ENCODE measurements at places on chromosomes 4 and X.

DNA sequence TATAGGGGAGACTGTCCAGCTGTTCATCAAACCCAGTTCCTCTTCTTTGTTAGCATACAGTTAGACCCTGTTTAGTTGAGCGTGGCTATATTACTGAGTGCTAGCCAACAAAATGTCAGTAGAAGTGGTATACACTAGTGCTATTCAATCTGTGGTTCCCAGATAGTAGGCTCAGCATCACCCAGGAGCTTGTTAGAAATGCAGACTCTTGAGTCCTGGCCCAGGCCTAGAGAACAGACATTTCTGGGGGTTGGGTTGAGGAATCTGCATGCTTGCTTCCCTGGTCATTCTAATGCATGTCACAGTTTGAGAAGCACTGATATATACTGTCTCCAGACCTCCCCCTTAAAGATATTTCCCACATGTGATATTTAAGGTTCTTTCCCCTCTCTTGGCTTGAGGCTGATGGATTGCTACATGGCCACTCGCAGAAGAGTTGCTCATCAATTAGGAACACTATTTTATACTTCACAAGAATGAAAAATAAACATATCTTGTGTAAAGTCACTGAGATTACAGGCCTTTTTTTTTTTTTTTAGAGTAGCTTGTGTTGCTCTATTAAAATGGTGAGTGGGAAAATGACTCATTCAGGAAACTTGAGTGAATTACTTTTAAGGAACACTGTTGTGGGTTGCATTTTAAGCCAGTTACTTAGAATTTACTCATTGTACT, 289.0 kb downstream of the STIM2 start:
- no peak for DNase-seq

DNA sequence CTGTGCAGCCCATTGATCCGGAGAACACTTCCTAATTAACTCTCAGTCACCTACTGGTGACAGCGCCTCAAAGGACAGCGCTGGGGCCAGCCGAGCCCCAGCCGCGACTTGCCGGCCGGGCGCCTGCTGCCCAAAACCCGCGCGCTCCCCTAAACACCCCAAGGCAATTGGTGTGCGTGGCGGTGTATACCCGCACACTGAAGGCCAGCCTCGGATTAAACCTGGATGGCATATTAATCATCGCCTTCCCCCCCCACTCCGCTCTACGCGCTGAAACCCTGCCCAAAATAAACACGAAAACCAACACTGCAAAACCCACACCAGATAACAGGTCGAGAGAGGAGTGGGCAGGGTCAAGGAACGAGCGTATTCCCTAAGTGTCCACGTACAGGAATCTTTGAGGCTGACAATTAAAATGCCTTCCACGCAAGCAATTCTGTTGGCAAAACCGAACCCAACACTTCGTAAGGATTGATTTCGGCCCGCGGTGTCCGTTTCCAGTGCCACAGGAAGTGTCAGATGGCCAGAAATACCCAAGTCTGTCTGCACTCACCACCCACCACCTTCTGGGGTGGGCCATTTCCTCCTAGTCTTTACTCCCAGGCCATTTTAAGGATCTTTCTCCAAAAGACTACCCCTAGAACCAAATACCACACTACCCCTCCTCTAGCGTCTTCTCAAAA, 2.7 kb downstream of the BCOR start:
- DNase-seq = no peak

GRCh38 chr4:185567381-185568376, 32.4 kb upstream of the PDLIM3 start:
- DNase-seq = peak; percentile 88

GRCh38 chr4:14091966-14092365, 464.4 kb upstream of the BOD1L1 start:
- no peak for DNase-seq

DNA sequence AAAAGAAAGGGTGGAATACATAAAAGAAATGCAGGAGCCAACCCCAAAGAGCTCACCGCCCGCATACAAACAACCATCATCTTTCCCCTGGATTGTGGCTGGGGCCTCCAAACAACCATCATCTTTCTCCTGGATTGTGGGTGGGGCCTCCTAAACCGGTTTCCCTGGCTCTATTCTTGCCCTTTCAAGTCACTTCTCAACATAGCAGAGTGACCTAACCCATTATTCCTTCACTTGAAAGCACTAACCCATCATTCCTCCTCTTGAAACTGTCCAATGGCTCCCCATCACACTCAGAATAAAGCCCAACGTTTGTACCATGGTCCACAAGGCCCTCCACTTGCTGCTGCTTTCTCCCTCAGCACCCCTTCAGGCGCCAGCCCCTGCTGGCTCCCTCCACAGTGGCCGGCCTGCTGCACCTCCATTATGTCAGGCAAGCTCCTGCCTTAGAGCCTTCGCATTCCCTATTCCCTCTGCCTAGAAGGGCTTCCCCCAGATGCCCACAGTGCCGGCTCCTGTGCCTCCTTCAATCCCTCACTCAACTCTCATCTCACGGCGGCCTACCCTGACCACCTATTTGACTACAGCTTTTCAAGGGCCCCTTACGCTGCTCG, 24.1 kb downstream of the SMIM43 start:
- DNase-seq = no peak

DNA sequence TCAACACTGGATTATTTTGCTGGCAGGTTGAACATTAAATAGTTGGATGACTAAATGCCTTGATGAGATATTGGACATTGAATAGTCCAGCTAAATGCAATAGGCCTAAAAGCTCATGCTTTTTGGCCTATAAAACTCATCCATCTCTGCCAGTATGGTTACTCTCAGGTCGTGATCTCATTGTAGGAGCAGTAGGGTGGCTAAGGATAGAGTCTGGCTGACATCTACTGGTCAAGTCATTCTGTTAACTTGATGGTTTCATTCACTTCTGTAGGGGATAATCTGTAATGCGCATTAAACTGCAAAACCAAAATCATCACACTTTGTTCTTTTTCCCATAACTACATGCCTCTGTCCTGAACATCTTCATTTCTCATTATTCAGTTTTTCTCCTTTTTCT, 227.0 kb downstream of the DKK2 start:
- peak; percentile 19 for DNase-seq

DNA sequence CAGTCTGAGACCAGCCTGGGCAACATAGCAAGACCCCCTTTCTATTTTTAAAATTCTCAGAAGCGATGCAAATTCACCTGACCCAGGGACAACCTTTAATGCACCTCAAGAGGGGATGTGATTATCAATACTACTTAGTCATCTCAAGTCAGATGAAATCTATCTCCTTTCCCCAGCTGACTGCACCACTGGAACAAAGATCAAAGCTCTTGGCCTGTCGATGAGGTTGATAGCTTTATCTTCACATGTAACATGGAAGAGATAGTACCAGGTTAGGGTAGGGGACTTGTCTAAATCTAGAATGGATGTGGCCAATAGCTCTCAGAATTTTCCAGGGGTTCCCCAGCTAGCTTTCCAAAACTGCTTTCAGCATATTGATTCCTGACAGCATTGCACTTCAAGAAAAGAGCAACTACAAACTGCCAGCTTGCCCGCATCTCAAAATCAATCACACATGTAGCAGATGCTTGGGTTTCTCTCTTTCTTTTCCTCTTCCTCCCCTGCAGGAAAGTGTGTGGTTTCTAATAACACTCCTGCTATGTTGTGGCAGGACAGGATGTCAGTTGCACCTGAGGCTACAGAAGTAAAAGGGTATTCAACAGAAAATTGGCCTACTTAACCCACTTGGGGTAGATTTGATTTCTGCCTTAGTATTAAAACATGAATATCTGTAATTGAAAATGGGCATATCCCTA, 12.2 kb upstream of the TMEM164 start:
- no peak for DNase-seq

DNA sequence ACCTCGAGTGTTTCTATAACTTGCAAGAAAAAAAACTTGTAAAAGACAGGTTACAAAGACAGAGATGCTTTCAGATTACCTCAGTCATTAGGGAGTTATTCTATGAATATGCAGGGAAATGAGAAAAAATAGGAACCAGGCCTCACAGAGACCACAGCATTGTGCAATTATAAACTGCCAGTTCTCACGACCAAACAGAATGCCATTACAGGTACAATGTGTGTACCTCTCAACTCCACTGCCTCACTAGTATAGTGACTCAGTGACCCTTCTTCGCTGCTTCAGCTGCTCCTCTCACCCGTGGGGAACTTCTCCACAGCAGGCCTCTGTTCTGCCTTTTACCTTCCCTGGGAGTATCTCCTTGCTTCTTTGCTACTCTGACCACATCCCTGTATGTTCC, 2.3 kb upstream of the HTATSF1 start:
- DNase-seq = no peak

DNA sequence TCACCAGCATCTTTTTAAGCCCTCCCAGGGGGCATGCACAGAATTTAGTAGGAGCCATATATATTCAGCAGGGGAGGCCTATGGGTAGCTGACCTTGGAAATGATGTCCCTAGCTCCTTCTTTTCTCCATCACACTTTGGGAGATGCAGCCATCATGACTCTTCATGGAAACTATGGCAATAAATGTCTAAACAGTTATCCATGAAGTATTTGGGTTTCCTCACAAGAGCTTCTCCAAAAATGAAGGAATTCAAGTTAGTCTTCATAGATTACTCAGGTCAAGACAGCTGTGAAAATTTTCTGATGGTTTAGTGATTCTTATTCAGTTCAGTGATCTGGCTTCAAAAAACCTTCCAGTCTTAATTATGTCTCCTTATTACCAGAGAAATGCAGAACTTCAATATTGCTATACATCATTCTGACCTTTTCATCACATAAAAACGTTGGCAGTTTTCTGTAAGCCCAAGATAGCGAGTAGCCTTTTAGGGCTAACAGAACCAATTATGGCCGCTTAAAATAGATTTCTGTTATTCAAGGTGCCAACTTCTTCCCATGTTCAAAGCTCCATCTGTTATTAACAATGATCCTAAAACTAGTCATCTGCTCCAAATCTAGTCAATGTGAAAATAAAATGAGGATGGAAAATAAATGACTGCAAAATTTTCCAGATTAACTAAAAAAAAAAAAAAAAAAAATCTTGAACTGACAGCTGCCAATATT, 52.5 kb downstream of the TMEM156 start:
- DNase-seq = no peak

- no peak for DNase-seq
Measured at GRCh38 chrX:28351801-28352200, 235.4 kb upstream of the IL1RAPL1 start.

- DNase-seq = no peak
Measured at GRCh38 chrX:57906790-57907189, 3.5 kb downstream of the ZXDA start.

DNA sequence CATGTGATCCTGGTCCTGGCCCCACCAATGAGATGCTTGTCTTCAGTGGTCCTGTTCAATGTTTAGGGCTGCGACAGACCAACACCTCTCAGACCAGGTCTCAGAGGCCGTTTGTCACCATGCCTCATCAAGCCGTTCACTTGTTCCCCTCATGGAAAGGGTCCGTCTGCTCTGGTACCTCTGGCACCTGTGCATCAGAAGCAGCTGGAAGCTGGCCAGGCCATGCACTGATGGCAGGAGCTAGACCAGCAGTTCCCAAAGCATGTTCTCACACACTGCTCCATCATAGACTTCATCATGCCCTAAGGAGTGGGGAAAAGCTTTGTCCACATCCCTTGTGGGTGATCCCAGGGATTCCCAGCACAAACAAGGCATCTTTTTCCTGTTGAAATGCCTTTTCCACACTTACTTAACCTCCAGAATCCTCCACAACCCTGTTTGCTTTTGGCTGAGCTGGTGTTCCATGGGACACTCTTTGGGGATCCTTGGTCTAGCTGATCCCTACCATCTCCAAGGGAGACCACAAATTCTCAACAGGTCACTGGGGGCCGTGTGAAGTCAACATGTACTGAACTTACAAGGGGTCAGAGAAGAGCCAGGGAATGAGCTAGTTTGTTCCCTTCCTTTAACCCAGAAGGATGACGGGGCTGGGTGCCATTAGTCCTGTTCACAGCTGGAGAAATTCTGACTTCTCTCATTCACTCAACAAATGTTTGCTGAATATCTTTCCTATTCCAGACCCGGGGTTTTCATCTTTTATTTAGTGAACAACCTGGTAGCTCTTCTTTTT, 21.8 kb downstream of the SH3TC1 start:
- no peak for DNase-seq

DNA sequence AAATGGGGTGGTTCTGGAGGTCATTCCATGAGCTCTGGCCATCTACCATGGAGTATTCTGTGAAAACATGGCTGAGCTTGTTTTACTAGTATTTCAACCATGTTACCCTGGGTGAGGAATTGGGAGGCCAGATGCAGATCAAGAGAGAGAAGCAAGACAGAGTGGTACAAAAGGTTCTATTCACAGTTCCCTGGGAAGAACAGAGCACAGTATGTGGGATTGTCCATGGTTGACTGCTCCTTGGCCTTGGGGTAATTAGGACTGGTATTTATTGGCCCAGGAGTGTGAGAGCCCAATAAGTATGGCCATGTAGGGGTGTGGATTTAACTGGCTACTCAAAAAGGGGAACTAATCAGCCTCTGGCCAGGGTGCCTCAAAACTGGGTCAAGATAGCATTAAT, 239.7 kb upstream of the GATB start:
- DNase-seq = no peak

DNA sequence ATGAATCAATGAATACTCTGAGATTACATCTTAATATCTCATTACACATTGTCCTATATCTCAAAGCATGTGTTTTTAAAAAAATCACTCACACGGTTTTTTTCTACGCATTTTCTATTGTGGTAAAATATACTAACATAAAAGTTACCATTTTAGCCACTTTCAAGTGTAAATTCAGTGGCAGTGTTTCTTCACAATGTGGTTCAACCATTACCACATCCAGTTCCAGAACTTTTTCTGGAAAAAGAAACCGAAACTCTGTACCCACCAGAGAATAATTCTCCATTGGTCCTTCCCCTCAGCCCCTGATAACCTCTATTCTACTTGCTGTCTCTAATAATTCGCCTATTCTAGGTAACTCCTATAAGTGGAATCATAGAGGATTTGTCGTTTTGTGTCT, 35.3 kb upstream of the ACSL1 start:
- no peak for DNase-seq

DNA sequence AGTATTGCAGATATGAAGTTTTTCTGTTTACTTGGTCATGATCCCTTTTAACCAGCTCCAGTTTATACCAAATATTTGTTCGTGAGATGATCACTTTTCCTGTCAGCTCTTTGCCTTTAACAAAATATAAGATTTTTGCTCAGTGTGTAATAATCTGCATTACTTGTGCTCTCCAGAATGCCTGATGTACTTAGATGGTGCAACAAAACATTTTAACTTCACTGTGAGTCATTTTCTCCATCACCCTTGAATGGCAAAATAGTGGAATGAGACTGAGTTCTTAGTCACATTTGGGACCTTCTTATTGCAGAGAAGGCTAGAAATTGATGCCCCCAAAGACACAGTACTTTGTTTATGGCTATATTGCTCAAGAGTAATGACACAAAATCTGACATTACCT, 252.0 kb downstream of the FRMPD4 start:
- no peak for DNase-seq

GRCh38 chr4:77852892-77853495, 9.6 kb upstream of the MRPL1 start:
- no peak for DNase-seq

DNA sequence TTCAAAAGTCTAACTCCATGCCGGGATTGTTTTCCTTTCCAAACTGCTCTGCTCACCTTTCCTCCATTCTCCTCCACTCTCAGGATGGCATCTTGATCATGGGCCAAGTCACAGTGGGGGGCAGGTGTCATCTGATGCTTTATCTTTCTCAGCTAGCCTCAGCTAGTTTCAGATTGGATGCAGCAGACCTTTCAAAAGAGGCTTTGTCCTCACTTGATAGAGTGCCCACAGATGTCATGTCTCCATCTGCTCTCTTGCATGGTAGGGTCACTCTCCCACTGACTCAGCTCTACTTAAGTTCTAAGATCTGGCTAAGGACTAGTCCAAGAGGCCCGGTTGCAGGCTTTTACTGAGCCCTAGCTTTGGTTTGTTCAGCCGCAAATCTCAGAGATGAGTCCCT, 341.8 kb upstream of the GALNT7 start:
- DNase-seq = no peak

- no peak for DNase-seq
Measured at GRCh38 chrX:113033966-113034680, 193.5 kb upstream of the AMOT start.

Measured in Ammon's horn (tissue), 1 donor.